WTC11 (cell line): ENCODE measurements at places on chromosomes 7 and 10.

- no peak for DNase-seq
These were observed 19.3 kb upstream of the ING3 start for GRCh38 chr7:120931243-120931642.

DNA sequence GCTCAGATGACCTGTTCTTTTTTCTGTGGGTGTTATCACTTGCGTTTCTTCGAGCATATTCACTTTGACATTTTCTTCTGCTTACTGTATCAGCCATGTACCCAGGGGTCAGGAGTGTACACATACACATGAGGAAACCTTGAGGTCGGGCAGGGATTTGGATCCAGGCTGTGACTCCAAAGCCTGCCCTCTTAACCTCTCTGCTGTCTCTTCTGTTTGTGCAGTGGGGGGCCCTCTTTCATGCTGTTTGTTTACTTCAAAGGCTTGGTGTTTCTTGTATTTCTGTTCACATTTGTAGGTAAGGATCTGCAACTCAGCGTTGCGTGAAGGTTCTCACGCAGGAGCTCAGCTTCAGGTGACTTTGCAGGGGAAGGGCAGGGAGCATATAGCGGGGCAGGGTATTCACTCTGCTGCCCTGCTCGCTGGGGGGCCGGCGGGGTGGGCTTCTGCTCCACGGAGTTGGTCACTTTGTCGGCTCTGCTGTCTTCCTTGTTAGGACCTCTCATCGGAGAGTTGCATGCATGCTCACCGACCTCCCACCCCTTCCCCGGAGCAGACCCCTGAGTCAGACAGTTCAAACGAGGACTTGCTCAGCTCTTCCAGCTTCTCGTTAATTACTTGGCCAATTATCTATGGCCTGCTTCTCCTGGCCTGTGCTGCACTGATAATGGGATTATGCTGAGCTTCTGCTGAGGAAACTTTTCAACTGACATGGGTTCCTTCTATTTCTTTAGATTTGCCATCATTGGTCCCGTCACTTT, 77.5 kb downstream of the SDK1 start:
- no peak for DNase-seq

- DNase-seq, result no peak
These were observed 71.6 kb downstream of the BTRC start for GRCh38 chr10:101425535-101425934.

- no peak for DNase-seq
These were observed 158.1 kb downstream of the MAD1L1 start for GRCh38 chr7:2074691-2075090.
